ENCODE measurements at places on chromosomes 12 and 14. TPM values are rescaled to one million over a fixed set of nuclear protein-coding genes. Genes with fewer than 3 reads are reported as not detected.

LMNTD1 gene
- total RNA-seq = 0.82 TPM

PLBD1 gene
- 0.23 TPM for total RNA-seq

KLRC1 gene
- not detected for total RNA-seq

FITM1 gene
- total RNA-seq = not detected

- DNase-seq = no peak
Observed at GRCh38 chr14:70856851-70857495, 47.7 kb upstream of the MAP3K9 start.

DNA sequence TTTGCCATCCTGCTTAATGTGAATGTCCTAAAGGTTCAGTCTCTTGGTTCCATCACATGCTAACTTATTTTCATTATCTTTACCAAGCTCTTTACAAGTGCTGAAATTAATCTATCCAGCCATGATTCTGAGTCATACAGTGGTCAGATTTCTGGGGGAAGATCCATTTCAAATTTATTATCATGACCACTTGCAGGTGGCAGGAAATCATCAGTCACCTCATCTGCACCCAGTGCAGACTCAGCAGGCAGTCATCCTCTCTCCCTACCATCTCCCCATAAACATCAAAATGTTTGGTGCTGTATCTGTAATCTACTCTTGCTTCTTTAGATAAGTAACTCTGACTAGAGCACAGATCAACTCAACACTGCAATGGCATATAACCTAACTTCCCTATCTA is 23.5 kb downstream of the ATG14 start:
- no peak for DNase-seq

DNA sequence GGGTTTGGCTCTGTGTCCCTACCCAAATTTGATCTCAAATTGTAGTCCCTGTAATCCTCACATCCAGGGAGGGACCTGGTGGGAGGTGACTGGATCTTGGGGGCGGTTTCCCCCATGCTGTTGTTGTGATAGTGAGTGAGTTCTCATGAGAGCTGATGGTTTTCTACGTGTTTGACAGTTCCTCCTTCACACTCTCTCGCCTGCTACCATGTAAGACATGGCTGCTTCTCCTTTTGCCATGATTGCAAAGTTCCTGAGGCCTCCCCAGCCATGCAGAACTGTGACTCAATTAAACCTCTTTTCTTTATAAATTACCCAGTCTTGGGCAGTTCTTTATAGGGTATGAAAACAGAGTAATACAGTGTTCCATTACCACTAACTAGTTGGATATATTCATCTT is 10.3 kb upstream of the LRRC23 start:
- DNase-seq = no peak

DNA sequence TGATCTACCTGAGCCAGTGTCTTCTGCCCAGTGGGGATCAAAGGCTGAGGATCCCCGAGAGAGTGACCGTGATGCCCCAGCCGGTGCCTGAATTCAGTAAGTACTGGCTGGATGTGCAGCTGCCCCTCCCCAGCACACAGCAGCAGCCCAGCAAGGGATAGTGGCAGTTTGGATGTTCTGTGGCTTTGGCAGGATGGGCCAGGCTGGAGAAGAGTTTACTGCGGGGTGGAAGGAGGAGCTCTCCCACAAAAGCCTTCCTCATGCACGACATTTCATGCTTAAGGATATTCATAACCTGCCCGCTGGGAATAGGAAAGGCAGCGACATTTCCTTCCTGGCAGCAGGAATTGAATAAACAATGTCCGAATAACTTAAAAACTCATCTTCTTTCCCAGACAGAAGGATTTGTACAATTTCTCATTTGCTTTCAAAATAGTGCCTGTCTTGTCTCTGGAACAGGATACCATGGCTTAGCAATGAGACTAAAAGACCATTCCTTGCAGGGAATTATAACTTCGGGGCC is 135.6 kb upstream of the PRMT8 start:
- DNase-seq = no peak

- DNase-seq = no peak
Observed at GRCh38 chr12:74412606-74413230, 124.9 kb upstream of the ATXN7L3B start.

DNA sequence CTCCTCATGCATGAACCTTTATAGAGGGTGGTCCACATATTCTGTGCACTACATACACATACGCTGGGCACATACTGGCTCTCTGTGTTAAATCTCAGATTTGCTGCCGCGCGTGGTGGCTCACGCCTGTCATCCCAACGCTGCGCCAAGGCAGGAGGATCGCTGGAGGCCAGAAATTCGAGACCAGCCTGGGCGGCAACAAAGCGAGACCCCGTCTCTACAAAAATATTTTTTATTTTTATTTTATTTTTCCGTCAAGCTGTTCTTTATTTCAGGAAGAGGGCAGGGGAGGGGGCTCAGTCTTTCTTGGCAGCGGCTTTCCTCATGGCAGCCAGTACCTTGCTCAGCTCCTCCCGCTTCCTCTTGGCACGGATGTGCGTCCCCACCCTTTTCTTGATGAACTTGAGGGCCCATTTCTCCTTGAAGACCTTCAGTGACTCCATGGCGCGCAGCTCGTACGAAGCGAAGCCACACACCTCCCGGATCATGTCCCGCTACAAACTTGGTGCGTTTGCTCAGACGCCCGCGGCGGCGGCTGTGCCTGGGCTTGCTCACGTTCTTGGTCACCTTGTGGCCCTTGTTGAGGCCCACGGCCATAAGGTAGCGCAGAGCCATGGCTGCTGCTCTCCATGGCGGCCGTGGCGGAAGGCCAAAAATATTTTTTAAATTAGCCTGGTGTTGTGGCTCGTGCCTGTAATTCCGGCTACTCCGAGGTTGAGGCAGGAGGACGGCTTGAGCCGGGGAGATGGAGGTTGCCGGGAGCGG is 3.2 kb downstream of the DCAF4 start:
- DNase-seq = no peak

- no peak for DNase-seq
Observed at GRCh38 chr12:65495233-65495632, 216.8 kb downstream of the MSRB3 start.

DNA sequence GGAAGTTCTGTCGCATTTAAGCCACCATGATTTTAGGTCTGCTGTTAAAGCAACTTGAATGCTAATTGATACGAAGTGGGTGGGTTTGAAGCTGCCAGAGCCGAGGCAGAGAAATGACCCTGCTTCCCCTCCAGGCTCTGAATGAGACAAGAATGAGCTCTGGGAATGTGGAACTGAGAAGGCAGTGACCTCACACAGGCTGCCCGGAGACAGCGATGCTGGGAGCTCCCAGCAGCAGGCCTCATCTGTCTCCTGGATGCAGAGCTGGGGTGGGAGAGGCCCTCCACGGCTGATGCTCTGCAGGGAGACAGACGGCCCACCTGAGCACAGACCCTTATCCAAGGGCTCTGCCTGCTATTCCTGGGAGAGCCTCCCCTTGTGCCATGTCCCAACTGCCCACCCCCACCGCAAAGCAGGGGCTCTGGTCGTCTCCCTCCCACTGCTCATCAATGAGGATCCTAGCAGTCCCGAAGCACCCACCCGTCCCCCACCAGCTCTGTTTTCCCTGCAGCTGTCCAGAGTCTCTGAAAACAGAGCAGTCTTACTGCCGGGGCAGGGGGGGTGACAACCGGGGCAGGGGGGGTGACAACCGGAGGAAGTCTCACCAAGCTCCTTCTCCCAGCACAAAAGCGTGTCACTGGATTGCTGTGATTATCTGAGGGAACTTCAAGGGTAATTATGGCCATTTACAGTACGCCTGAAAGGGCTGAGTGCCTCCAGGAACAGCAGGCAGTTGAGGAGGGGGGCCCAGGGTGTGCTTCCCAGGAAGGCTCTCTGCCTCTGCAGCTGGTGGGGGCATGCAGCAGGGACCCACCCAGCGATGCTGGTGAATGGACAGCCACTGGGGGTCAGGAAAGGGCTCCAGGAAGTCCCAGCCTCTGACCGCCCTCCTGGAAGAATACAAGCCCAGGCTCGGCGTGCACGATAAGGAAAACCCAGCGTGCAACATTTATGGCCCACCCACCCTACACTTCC is 67.8 kb downstream of the CHGA start:
- DNase-seq = no peak

GRCh38 chr14:90060965-90061684 is 669 bp upstream of the KCNK13 start:
- DNase-seq = no peak

DNA sequence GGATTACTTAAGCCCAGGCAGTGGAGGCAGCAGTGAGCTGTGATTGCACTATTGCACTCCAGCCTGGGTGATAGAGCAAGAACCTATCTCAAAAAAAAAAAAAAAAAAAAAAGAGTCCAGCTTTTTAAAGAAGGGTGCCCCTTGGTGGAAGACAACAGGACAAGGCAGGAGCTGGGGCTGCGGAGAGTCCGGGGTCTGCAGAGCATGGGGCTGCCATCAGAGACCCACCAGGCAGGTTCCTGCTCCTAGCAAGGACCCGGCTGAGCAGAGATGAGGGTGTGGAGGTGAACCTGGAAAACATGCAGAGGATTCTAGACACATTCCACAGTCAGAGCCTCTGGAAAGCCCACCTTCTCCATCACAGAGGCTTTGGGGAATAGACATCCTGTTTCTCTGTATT is 21.0 kb upstream of the CIPC start:
- no peak for DNase-seq

GRCh38 chr12:26177283-26177682 is 18.1 kb upstream of the SSPN start:
- DNase-seq = no peak
